GF-D8 (cell line): ENCODE measurements at places on chromosomes 7 and 10.
A peak's percentile ranks its signal among the peaks of the same experiment; 100 is the strongest.

DNA sequence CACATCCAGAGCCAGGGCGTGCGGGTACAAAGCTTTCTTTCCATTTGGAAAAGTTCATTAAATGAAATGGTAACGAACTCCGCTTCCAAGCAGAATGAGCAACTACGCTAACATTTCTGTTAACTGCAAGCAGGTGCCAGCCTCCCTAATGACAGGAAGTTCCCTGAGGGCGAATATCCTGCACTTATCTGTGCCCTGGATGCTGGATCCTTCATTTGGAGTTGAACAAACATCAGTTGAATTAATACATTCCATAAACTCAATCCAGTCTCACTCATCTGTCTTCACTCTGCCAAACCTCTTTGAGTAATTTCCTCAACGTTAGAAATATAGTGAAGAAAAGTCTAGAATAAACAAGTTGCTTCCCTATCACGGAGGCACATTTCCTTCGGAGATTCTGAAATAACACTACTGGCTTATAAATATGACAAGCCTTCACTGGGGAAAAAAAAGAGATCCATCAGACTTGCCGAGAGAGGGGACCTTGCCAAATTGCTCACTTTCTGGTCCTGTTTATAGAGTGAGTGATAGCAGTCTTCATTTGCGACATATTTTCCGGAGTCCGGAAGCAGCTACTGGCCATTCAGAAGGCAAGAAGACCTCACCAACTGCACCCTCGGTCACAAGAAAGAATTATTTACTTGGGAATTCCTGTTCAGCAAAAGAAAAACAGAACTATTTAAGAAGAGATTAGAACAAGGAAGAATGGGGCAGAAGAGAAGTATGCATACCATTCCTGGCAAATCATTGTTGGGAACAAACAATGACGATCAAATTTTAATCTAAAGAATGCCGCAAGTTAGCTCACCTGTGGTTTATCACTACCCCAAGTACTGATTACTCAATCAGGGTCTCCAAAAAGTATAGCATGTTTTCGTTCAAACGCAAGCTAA is 196.4 kb downstream of the FAM107B start:
- no peak for DNase-seq

DNA sequence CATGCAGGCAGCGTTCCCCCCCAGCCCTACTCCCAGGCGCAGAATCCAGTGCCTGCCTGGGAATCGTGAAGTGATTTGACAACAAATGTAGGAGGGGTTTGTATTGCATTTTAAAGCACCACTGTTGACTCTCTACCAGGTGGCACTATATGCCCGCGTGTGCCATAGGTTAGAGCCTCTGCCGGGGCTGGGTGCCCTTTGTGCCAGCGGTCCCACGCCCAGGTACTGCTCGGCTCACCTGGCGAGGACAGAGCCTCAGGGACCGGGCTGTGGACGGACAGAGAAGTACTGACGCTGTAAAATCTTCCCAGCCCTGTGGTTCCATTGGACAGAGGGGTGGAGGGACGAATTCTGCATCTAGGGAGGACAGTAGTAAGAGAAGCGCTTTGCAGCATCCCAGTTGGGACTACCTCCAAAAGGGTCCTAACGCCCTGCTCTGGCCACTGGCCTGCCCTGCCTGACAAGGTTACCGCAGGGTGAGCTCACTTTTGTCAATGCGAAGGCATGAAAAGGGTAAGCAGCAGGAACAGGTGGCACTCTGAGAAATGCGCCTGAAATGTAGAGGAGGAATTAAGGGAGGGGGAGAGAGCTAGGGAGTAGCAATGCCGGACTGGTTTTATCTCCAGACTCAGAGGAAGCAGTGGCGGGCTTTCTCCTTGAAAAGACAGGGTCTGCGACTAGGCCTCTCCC is 788 bp upstream of the CACNA2D1 start:
- no peak for DNase-seq

DNA sequence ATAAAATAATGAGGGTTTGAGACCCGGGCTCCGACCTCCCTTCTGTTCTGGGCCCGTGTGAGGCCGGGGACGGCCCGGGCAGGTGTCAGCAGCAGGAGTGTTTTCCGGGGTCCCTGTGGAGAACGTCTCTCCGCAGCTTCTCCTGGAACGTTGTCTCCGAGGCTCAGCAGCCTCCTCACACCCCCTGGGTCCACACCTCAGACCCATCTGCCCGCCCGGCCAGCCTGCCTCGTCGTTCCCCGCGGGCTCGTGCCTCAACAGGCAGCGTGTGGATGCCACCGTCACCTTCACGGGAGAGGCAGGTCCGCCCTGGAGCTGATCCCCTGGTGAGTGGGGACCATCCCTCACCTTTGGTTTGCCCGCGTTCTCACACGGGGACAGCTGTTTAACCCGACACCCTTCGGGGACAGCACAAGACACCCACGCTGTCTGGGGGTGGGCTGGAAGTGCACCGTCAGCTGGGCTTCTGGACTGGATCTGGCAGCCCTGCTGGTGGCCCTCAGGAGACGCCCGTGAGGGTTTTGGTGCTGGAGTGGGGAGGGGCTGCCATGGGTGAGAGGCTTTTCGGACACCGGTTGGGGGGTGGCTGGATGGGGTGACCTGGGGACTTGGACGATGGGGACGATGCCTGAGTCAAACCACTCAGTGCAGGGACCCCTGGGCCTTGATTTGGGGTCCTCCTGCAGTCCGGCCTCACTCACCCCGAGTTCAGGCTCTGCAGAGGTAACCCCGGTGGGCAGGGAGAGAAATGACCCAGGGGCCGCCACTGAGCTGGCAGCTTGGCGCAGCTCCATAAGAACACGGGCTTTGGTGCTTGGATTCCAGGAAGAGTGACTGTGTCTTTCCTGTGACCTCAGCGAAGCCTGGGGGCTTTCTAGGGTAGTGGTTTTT is 131.7 kb downstream of the DNAJB6 start:
- DNase-seq, result no peak

- no peak for DNase-seq
Measured at GRCh38 chr10:3969876-3970666, 185.1 kb upstream of the KLF6 start.

- no peak for DNase-seq
Measured at GRCh38 chr7:47273974-47274766, 307.7 kb downstream of the TNS3 start.

DNA sequence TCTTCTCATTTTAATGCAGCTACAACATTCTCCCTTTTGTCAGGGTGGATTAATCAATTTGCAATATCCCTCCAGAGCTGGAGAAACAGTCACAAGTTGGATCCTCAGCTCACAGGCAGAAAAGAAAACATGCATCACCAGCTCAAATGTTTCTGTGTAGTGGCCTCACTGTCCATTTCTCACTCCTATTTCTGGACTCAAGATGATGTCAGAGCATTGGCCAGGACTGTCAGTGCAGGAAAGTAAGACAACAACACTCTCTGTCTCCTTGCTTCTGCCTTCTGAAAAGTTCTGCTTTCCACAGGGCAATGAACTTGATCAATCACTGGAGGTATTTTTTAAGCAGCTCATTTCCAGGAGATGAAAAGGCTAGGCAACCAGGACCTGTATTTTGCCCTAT is 8.2 kb upstream of the SVIL start:
- DNase-seq, result no peak

DNA sequence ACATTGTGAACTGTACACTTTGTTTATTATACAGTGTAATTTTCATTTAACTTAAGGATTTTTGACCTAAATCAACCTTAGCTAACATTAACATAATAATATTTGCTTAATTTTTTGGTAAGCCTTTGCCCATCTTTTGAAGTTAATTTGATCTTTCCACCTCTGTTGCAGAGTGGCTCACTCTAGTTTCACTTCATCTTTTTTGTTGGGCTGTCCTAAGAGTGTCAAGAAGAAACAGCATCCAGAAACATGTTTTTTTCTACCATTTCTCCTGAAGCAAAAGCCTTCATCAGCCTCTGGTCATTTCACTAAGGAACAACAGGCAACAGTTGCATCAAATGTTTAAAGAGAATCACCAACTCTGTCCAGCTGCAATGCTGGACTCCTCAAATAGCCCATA is 824.7 kb downstream of the REEP3 start:
- no peak for DNase-seq

- DNase-seq, result no peak
Measured at GRCh38 chr10:12510501-12510941, 161.2 kb downstream of the CAMK1D start.

DNA sequence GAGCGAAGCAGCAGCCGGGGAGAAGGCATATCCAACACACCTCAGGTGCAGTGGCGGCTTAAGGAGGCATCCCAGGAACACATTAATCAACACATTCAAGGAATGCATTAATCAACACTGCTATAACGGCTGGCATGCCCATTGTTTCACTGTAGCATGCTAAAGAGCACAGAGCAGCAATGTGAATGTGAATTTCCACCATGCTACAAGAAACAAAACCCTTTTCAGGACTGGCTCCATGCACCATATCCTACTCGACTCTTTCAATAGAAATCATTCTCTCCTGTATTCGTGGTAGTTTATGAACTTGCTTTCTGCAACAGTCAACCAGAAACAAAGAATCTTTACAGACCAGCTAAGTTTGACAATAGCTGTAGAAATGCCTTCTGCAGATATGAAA is 149.0 kb downstream of the NRCAM start:
- DNase-seq, result no peak

GRCh38 chr10:58201704-58202103 is 66.0 kb downstream of the IPMK start:
- DNase-seq, result no peak

DNA sequence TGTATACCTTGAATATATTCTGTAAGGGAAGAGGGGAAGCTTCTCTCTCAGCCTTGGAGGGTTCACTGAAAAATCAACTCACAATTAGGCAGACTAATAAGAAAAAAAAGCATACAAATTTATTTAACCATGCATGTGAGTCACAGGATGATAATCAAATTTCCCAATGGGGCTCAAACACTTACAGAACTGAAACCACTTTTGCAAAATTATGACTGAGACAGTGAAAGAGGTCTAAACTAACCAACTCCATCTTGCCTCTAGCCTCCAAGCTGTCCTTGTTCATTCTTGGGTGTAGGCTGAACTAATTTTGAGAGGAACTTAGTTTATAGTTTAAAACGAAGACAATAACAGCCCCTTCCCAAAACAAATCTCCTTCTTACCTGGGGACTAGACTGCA is 618.3 kb upstream of the AUTS2 start:
- DNase-seq, result no peak

DNA sequence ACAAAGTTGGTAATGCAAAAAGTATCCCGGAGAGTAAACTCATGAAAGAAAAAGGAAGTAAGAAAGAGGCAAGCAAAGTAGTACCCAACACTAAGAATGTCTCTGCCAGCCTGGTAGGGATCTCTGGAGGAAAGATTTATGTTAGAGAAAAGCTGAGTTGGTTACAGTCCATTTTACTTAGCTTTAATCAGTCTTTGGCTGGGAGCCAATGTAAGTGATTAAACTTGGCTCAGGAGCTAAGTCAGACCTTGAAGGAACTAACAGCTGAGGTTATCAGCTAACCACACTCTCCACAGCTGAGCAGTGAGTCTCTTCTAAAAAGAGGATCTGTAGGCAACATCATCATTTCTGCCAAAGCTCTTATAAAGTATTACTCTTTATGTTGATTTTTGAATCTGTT is 148.0 kb downstream of the ANKRD7 start:
- peak; percentile 22 for DNase-seq

GRCh38 chr10:5524641-5525560 is at the start of gene CALML3:
Gene CALML3 (plus strand): TSS chr10:5524961. CDS start chr10:5525086, 125 bp downstream.
- no peak for DNase-seq

- no peak for DNase-seq
Measured at GRCh38 chr7:155002411-155003091, 373 bp downstream of the PAXIP1 start.

DNA sequence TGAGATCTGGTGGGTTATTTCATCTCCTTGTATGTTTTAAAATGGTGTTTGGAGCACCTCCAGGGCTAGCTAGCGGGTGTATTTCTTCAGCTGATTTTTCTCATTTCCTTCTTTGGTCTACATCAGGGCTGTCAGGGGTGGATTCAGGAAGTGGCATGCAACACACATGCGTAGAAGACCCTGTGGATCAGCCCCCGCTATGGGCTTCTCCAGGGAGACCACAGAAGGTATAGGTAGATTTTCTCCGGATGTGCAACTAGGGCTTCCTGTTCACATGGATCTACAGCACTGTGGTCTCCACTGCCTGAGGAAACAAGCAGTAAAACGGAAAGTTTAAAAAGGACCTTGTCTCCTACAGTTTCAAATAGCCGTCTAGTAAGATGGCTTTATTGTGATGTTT is 10.4 kb downstream of the NUB1 start:
- DNase-seq, result peak; percentile 68

DNA sequence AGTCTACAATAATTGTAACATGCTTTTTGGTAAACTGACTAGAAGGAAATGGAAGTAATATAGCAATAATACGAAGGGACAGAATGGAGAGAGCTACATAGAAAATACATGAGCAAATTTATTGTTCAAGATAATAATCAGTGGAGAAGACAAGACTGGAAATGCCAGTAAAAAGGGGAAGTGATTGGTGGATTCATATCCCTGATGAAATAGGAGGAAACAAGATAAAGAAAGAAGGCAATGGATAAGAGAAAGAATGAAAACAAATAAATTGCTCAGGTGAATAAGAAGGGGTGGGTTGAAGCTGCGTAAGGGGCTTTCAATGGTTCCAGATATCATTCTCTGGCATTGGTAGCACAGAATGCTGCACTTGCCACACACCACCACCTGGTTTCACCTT is 135.9 kb downstream of the LRRN3 start:
- no peak for DNase-seq

- no peak for DNase-seq
Measured at GRCh38 chr10:51082857-51083256, 8.6 kb downstream of the PRKG1 start.

GRCh38 chr7:106501605-106502580 is 159.1 kb downstream of the CCDC71L start:
- peak; percentile 59 for DNase-seq

- DNase-seq, result no peak
Measured at GRCh38 chr10:62961951-62962523, 145.9 kb upstream of the EGR2 start.

DNA sequence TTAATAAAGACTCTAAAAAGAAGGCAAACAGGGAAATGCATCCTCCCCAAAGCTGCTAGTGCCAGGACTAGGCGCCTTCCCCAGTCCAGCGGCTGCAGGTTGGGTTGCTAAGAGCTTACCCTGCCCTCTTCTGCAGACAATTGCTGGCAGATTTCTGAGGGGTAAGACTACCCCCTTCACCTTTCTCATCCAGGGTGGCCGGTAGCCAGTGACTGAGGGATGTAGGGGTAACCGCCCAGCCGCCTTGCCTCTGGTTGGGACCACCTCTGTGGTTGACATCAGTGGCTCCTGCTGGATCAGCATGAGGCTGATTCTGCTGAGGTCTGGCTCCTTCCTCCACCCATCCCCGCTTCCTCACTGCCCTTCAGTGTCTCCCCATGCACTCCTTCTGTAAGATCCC is 71.2 kb downstream of the ADCYAP1R1 start:
- DNase-seq, result no peak

DNA sequence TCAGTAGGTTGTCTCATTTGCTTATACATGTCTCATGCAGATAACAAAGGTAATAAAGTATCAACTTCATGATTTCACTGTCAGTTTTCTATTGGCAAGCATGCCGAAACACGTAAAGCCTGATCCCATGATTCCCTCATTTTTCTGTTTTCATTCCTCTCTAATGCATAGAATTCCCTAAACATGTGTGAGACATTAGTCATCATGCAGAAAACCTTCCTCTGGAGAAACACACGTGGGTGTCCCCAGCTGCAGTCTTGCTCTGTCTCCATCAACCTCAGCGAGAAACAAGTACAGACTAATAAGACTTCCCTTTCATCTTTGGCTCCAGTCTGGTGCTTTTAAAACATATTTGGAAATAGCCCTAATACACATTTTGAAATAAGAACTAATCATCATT is 432.7 kb upstream of the VSTM2A start:
- no peak for DNase-seq

GRCh38 chr10:92450896-92451295 is 123.0 kb downstream of the IDE start:
- no peak for DNase-seq
